ENCODE measurements at places on chromosomes 16 and 17.

DNA sequence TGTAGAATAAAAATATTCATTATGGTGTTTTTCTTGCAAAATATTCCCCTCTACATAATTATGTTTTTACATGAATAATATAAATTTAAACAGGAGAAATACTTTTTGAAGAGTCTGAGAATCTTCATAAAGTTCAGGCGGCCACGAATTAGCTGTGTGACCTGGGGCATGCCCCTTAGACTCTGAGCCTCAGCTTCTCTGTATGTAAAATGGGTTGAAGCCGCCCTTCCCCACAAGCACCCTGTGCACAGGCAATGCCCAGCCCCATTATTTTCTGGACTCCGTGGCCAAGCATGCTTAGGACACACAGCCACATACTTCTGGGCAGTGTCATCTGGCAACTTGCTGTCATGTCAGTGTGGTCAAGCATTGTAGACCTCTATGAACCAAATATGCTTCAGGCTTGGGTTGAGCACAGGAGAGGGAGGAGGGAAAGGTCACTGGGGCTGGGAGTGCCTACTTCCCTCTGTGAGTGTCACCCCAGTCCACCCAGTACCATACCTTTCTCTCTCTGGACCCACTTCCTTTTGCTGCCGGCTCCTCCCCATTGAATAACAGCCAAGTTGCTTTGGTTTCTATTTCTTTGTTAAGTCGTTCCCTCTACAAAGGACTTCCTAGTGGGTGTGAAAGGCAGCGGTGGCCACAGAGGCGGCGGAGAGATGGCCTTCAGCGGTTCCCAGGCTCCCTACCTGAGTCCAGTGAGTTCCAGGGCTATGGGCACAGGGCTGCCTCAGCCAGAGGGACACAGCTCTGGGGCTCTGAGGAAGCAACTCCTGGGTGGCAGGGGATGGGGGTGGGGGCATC lies at the start of gene LGALS9:
Gene LGALS9, plus strand, starts transcription at position 582 of the 804 bp plus-strand sequence. Its CDS starts 78 bp downstream, at position 660.
- peak; percentile 85 for DNase-seq

DNA sequence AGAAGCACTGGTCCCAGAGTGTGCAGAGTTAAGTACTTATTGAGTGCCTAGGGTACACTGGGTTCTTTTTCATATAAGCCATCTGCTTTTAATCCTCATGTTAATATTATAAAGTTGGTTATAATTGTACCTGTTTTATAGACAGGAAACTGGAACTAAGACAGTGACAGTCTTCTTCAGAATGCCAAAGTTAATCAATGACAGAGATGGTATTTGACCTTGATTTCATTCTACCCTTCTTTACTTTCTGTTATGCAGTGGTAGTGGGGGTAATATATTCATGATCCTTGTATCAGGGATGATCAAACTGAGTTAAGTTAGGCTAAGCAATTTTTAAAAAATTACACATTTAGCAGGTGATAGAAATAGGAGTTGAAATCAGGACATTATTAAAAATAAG lies 108.6 kb upstream of the GOT2 start:
- no peak for DNase-seq

DNA sequence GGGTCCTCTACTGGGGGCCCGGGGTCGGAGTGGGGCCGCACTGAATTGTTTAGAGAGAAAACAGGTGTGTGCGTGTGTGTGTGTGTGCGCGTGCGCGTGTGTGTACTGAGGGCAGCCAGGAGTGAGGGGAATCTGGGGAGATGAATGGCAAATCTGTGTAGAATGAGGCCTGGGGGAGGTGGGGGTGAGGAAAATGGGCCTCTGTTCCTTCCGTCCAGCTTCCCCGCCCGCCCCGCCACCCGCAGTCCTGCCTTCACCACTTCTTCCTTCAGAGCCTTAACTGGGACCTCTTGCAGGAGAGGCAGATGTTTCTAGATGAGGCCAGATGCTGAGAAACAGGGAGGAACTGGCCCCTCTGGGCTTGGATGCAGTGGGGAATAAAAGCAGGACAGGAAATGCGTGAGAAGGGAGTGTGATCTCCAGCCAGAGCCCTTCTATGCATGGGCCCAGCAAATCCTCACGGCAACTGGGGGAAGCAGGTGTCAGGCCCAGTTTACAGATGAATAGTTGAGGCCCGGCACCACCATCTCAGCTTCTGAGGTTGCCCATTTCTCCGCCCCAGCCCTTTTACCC lies 29.7 kb upstream of the NGFR start:
- no peak for DNase-seq

- no peak for DNase-seq
These were observed 21.2 kb upstream of the BCAS3 start for GRCh38 chr17:60656499-60656898.

DNA sequence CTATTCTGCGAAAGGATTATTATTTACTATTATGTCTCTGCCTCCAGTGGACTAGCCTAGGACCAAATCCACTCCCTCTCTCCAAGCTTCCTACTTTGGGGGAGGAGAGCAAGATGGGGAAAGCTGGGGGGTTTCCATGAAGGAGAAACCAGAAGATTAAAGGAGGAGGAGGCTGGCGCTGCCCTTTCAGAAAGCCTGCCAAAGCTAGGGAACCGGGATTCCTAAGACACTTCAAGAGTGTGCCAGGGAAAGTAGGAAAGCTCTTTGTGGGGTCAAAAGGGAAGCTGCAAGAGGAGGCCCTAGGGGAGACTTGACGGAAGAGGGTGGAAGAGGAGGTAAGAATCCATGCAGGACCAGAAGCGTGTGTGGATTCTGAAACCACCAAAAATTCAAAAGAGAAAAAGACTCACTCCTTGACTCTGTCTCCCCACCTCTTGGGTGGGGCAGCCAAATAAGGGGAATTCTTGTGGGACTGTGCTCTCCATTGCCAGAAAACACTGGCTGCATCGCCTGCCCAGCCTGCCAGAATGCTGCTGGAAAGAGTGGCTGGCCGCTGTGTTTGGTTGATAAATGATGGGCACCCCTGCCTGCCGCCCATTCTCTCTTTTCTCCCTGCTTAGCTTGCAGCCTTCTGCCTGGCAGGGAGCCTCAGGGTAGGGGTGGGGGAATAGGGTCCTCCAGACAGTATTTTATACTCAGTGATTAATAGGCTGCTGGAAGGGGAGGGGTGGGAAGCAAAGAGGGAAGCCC lies 11.8 kb upstream of the KAT7 start:
- DNase-seq, result peak; percentile 31

GRCh38 chr17:75737133-75737962 lies 16.1 kb downstream of the ITGB4 start:
- DNase-seq, result no peak

GRCh38 chr16:31271621-31272190 lies 11.9 kb downstream of the ITGAM start:
- DNase-seq, result no peak

DNA sequence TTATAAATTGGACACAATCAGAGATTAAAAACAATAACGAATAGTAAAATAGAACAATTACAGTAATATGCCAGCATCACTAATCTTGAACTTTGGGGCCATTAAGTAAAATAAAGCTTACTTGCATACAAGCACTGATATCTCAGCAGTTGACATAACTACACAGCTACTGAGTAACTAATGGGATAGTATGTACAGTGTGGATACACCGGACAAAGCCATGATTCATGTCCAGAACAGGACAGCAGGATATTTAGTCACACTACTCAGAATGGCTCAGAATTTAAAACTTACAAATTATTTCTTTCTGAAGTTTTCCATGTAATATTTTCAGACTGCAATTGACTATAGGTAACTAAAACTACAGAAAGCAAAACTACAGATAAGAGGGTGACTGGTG lies 427.5 kb downstream of the CDH13 start:
- DNase-seq, result no peak

DNA sequence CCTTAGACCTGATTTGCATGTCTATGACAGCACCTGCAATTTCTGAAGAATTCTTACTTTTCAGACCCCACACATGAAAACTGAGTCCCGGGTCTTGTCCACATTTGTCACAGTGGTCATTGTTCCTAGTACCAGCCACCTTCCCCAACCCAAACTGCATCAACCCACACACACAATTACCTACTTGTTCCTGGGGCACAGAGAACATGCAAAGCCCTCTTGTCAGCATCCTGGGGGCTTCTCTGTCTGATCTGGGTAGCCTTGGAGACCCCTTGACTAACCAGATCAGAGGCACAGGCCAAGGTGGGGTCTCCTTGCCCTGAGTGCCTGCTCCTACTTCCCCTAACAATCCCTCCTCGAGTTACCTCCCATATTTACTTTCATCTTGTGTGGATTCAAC lies 36.7 kb upstream of the PIK3R6 start:
- no peak for DNase-seq

DNA sequence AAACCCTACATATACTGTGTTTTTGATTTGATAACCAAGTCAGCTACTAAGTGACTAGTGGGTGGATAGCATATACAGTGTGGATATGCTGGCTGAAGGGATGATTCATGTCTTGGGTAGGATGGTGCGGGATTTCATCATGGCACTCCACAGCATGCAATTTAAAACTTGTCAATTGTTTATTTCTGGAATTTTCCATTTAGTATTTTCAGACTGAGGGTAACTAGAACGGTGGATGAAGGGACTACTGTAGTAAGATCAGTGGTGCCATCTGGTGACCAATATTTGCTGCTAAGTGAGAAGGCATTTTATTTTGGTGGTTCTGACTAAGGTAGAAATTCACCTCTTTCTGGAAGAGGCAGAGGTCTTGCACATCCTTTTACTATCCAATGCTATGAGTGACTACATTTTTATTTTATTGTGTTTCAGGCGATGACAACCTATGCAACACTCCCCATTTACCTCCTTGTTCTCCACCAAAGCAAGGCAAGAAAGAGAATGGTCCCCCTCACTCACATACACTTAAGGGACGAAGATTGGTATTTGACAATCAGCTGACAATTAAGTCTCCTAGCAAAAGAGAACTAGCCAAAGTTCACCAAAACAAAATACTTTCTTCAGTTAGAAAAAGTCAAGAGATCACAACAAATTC lies 3.1 kb downstream of the CDC6 start:
- peak; percentile 75 for DNase-seq

DNA sequence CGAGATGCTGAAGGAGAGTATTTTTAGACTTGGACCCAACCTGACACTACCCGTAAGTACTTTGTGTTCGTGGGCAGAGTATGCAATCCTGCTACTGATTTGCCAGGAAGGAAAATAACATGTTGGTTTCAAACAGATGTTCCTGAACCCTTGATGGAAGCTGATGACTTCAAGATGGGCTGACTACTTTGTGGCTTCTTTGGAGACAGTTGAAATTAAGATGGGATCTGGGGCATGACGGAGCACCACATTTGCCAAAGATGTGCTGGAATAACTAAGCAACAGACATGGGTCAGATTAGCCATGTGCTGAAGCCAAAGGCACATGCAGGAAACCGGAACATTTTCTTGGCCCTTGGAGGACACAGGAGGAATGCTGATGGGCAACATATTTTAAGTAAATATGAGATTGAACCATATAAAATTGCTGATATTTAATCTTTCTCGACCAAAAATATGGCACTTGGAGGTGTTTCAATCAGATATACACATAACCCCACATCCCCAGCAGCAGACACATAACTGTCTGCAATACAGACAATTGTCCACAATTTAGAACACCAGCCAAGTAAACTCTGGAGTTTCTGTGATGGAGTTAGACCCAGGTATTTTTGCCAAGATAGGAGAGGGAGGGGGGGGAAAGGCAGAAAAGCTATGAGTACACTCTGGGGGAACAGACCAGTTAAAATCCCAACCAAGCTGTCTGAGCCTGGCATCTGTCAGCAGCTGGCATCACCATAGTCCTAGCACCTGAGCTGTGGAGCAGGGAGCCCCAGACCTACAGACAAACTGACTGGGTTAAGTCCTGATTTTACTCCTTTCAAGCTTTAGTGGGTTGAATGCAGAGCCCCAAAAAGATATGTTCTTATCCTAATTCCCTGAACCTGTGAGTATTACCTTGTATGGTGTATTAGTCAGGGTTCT lies 329.4 kb upstream of the CDH5 start:
- DNase-seq, result no peak

DNA sequence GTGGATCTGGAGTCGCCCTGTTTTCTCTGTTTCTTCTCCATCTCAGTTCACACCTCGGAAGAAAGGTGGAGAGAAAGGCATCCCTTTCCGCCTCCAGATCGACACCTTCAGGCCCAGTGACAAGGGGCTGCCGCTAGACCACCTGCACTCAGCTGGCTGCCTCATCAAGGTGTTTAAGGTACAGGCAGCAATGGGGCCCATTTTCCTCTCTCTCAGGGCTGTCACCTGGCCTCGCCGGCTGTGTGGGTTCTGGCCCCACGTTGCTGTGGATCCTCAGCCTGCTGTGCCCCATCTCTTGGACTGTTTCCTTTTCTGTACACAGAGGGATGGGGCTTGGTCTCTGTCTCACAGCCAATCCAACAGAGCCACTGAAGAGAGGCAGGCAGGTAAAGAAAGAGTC lies 17.4 kb upstream of the STAC2 start:
- no peak for DNase-seq

DNA sequence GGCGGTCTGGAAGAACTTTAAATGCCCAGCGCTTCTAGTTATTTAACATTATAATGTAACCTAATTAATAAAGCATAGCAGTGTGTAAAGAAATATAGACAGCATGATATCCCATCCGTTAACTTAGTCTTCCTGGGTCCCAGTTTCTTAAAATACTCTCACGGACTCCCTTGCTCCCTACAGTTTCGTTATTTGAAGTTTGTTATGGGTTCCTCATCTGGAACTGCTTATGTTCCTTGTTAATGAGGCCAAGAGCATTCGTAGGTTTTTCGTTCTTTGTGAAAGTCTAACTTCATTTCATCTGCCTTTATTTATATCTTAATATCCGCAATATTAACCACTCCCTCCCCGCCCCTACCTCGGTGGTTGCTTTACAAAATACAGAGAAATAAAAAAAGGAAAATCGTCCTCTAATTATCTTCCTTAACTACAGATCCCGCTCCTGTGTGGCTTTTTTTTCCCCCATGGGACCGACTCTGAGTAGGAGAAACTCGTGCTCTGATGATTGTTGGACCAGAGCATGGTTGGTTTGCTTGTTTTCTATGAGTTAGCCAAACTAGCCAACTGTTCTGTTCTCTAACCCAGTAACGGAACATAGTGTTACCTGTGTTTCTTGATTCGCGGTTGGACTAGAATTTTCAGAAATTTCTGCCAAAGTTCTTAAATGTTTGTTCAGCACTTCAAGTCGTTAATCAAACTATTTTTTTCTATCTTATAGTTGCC lies 863 bp downstream of the ADPRM start:
- peak; percentile 54 for DNase-seq

DNA sequence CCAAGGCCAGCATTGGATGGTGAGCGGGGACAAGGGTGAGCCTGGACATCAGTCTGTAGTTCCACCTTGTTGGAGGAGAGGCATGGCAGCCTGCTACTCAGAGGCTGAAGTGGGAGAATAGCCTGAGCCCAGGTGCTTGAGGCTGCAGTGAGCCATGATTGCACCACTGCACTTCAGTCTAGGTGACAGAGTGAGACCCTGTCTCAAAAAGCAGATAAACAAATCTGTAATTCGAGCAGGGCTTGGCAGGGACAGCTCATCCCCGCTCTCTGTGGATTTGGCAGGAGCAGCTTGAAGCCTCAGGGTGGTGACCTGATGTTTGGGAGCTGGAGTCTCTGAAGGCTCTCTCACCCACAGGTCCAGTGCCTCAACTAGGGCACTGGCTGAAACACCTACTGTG lies 38.6 kb upstream of the ZCCHC14 start:
- no peak for DNase-seq

- DNase-seq, result peak; percentile 63
These were observed 14.4 kb downstream of the CDIPT start for GRCh38 chr16:29848420-29849297.

Data from inflammatory macrophage treated with lipopolysaccharide for 4 hours (primary cell).